ENCODE measurements at places on chromosomes 6 and 20. TPM values are rescaled to one million over a fixed set of nuclear protein-coding genes. Genes with fewer than 3 reads are reported as not detected.

The ADGRF5 gene
- not detected for total RNA-seq

The ATP6V1G2 gene
- 0.64 TPM for total RNA-seq

The POU3F2 gene
- not detected for total RNA-seq

The RIPPLY2 gene
- 0.46 TPM for total RNA-seq

The RIN2 gene
- total RNA-seq = 29.8 TPM

The BICRAL gene
- total RNA-seq = 3.0 TPM

The WFDC13 gene
- not detected for total RNA-seq

The TREM1 gene
- total RNA-seq = 0.14 TPM

The RSPO3 gene
- 91.7 TPM for total RNA-seq

The VGLL2 gene
- not detected for total RNA-seq

The F13A1 gene
- not detected for total RNA-seq

The PAK5 gene
- total RNA-seq = not detected

The PROKR2 gene
- not detected for total RNA-seq

The LY6G5B gene
- 5.0 TPM for total RNA-seq

The RHAG gene
- 0.07 TPM for total RNA-seq

The NKAIN4 gene
- 9.4 TPM for total RNA-seq

The ARHGAP18 gene
- 4.5 TPM for total RNA-seq

The TRIM15 gene
- 0.09 TPM for total RNA-seq

The EIF6 gene
- 422 TPM for total RNA-seq

The HLA-DQB2 gene
- not detected for total RNA-seq

The TINAG gene
- total RNA-seq = not detected

The SLC17A1 gene
- not detected for total RNA-seq

The CTCFL gene
- total RNA-seq = 0.06 TPM

The POU5F1 gene
- total RNA-seq = 5.3 TPM

The GATA5 gene
- 0.75 TPM for total RNA-seq

The BTN1A1 gene
- 0.03 TPM for total RNA-seq

The DSE gene
- 17.4 TPM for total RNA-seq

The ZSCAN9 gene
- 7.4 TPM for total RNA-seq

The TMC2 gene
- total RNA-seq = not detected

The CENPW gene
- total RNA-seq = 40.2 TPM

The KCNQ5 gene
- total RNA-seq = 1.6 TPM
